ENCODE measurements at places on chromosomes 2 and 18. TPM values are rescaled to one million over a fixed set of nuclear protein-coding genes. Genes with fewer than 3 reads are reported as not detected.

The OR6B3 gene
- total RNA-seq: not detected

The NPPC gene
- total RNA-seq: 14.0 TPM

The CCDC93 gene
- 19.7 TPM for total RNA-seq

The SGO2 gene
- total RNA-seq: 1.2 TPM

The HOXD13 gene
- total RNA-seq: not detected

The SYT4 gene
- total RNA-seq: 1.0 TPM

The ATP6V1C2 gene
- total RNA-seq: 0.36 TPM

DNA sequence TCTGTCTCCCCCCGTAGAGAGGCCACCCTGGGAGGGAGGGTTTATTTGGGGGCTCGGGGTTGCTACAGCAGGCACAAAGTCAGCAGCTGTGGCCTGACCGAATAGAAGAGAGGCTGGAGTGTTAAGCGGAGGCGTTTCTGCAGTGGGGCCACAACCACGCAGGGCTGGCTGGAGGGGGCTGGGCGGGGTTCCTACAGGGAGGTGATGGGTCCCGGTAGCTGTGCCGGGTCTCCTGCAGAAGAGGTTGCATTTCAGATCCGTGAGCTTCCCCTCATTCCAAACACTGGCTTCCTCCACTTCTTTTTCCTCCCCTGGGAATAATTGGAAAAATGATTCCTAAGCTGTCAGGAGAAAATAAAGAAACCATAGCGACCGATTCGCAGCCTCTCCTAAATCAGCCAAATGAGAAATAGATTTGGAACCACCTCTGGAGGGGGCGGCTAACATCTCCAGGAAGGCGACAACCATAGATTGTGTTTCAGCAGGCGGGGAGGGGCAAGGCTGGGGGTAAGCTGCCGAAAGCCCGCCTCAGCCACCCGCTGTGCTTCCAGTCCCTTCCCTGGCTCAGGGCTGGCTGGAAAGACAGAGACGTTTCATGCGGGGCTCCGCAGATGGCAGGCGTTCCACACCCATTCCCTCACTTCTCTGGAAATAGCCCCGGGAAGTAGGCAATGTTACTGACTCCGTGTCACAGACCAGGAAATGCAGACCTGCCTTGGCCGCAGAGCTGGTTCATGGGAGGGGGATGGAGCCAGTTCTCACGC is 85.6 kb upstream of the TAF1B start:
- peak; percentile 53 for DNase-seq

GRCh38 chr2:88016960-88017779 is 823 bp upstream of the RNU2-63P start:
- peak; percentile 71 for DNase-seq

DNA sequence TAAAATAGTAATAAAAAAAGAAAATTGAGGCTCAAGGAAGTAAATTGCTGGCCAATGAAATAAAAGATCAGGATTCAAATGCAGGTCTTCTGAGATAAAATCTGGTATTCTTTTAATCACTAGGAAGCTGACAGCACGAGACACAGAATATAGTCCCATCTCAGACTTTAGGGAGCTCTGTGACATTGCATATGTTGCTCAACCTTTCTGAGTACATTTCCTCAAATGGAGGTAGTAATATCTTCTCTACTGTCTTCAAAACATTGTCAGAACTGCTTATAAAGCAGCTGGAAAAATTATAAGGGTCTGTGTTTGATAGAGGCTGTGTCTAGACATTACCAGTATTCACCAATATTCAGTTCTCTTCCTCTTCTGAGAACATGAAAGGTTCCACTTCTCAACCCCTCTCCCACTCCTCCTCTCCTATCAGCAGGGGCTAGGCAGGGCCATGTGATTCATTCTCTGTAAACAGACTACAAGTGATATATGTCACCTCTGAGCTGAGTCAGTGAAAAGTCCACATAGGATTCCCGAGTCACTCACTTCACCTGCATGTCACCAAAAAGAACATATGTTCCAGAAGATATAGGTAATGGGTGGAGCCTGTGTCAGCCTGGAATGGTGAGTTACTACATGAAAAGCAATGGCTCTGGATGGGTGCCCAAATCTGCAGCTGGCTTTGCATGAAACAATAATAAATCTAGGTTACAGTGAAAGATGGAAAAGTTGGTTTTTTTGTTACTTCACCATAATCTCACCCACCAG is 7.1 kb downstream of the KCNE4 start:
- DNase-seq: no peak

DNA sequence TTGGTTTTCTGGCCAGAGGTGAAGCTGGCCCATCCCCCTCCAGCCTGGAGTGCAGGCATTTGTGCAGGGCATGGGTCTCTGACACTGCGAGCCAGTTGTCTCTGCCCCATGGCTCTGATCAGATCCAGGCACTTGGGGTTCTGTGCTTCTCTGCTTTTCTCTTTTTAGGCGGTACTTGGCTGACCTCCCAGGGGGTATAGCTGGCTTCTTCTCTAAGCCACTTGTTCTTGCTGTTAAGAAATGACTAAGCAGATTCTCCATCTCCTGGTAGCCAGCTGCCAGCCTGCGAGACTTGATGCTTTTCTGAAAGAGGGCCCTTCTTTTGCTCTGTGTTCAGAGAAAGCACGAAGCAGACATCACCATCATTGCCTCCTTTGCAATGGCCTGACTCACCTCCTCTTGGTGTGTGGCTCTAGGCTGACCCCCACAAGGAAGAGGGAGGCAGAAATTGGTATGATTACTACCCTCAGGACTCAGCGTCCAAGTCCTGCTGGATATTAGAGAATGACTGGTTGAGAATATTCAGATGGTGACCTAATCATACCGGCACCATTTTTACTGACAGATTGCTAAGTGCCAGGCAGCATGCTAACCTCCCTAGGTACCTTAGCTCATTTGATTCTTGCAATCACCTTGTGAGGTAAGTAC is 32.7 kb downstream of the TNP1 start:
- no peak for DNase-seq

DNA sequence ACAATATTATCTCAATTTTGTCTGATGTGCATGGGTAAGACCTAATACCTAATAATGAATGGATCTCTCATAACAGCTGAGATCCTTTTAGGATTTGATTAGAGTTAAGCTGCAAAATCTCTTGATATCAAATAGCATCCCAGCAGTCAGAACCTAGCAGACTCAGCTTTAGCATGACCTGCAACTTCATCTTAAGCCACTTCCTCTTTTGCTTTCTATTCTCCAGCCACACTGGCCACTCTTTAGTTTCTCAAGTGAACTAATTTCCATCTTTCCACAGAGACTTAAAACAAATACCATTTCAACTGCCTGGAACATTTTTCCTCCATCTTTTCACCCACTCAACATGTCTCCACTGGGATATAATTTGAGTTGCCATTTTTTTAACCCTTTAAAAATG is 1251.6 kb upstream of the ZEB2 start:
- DNase-seq: no peak

DNA sequence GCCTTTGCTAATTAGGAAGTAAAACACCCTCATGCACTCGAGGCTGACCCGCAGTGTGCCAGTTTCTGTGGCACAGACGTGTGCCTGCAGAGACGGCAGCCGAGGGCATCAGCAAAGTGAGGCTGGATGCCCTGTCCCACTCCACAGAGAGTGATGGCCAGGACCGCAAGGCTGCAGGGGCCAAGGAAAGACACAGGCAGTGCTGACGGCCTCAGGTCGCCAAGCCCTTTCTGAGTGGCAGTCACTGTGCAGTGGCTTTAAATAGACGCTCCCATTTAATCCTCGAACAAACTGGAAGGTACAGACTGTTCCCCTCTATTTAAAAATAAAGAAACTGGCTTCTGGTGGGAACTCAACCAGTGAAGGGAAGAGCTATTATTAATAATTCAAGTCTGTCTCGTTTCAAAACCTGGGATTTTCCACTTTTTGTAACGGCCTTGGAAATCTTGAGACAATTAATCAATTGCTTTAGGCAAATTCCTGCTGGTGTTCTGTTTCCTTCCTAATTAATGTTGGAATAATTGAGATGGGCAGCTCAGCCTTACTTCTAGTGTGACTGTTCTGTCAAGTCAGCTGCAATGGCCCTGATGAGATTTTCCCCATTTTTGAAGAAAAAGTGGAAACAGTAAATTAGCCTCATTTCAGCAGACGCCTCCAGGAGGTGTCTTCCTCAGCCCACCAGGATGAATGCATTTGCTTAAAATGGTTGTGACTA is 644.6 kb upstream of the RAB6C start:
- DNase-seq: peak; percentile 19

DNA sequence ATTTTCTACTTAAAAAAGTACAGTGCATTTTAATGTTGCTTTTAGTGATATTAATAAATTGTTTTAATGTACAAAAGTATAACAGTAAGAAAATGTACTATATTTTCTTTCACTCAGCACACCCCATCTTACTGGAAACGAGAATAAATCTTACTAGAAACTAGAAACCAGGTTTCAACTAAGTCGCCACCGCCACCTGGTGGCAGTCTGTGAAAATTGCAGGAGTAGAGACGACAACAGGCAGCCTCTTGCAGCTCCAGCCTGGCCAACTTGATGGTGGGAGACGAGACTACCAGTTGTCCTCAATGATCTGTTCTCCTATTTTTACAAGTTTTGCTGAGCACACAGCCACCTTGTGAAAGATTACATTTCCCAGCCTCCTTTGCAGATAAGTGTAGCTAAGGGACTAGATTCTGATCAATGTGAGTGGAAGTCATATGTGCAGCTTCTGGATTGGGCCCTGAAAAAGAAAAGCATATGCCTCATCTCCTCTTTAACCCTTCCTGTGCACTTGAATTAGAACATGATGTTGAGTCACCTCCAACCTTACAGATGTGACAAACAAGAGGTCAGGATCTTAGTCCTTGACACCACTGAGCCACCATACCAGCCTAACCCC is 8.7 kb downstream of the OTOF start:
- peak; percentile 22 for DNase-seq

GRCh38 chr2:32825291-32825712 is 121.5 kb upstream of the LTBP1 start:
- DNase-seq: peak; percentile 61

GRCh38 chr18:9115984-9116383 is 13.5 kb downstream of the NDUFV2 start:
- DNase-seq: no peak

GRCh38 chr18:79383388-79384056 is 12.2 kb upstream of the NFATC1 start:
- DNase-seq: peak; percentile 57

Measured in right cardiac atrium (tissue), 5 donors.